ENCODE measurements at places on chromosomes 6 and 20.

DNA sequence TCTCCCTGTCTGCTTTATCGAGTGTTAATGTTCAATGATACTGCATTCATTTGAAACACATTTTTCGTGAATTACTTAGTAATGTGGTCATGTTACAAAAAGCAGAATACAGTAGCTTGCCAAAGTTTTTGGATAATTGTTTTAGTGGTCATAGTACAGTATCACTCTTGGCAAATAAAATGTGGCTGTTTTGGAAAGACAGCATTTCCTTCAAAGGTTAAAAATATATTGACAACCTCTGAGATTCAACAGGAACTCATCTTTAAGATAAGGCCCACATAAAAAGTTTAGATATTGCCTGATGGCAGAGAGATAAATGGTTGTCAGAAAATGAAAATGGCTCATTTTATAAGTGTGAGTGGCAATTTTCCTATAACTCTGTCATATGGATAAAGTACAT, 297.7 kb upstream of the MAN1A1 start:
- no peak for DNase-seq

GRCh38 chr20:36215778-36216177, 20.5 kb upstream of the AAR2 start:
- DNase-seq: no peak

GRCh38 chr20:48905297-48905647, 16.2 kb upstream of the ARFGEF2 start:
- no peak for DNase-seq

GRCh38 chr20:651713-652614, 1.0 kb downstream of the SRXN1 start:
- no peak for DNase-seq

GRCh38 chr6:158571826-158572652, 12.1 kb downstream of the TMEM181 start:
- no peak for DNase-seq

DNA sequence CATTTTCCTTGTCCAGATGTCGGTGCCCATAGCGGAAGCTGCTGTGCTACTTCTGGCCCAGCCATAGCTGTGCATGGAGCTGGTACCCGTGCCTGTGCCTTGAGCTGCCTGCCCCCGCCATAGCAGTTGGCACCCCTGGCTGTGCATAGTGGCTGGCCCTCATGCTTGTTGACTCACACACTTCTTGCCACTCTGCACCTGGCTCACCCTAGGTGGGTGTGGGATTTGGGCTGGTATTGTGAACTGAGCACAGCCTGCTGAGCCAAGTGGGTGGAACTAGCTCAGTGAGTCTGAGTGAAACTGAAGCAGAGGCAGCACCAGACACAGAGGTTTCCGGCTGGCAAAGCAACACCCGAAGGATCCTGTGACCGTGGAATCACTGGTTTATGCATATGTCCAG, 689.5 kb upstream of the EYS start:
- no peak for DNase-seq

DNA sequence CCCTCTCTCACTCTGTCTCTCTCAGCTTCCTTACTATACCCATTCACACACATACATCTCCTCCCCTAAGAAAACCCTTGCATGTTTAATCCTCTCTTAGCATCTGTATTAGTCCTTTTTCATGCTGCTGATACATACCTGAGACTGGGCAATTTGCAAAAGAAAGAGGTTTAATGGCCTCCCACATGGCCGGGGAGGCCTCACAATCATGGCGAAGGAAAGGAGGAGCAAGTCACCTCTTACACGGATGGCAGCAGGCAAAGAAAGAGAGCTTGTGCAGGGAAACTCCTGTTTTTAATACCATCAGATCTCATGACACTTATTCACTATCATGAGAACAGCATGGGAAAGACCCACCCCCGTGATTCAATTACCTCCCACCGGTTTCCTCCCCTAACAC, 398.5 kb upstream of the SASH1 start:
- no peak for DNase-seq

- no peak for DNase-seq
These were observed 2.2 kb downstream of the C20orf204 start for GRCh38 chr20:64038224-64038564.

- DNase-seq: no peak
These were observed 11.8 kb downstream of the CFAP61 start for GRCh38 chr20:20063941-20064702.

DNA sequence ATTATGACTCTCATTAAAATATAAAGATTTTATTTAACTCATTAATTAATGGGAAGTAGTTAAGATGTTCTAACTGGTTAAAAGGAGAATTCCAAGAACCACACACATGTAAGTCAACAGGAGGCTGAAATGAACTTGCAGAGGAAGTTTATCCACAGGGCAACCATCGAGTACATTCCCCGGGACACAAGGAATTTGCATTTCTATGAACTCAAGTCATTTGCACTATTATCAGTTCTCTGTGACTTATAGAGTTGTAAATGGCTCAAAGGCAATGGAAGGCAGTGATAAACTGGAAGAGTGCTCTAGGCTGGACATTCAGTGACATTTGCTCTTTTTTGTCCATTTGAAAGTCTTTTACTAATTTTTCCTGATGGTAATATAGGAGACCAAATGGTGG, 97.4 kb downstream of the SNX5 start:
- no peak for DNase-seq

DNA sequence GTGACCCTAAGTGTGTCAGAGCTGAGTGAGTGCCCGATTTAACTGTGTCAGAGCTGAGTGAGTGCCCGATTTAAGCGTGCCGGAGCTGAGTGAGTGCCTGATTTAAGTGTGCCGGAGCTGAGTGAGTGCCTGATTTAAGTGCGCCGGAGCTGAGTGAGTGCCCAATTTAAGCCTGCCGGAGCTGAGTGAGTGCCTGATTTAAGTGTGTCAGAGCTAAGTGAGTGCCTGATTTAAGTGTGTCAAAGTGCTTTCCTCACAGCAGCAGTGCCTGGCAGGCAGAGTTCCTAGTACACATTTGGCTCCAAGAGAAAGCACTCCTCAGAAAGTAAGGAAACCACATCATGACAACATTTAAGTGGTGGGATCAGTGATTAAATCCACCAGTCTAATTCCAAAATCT, 13.2 kb downstream of the SERAC1 start:
- DNase-seq: no peak

DNA sequence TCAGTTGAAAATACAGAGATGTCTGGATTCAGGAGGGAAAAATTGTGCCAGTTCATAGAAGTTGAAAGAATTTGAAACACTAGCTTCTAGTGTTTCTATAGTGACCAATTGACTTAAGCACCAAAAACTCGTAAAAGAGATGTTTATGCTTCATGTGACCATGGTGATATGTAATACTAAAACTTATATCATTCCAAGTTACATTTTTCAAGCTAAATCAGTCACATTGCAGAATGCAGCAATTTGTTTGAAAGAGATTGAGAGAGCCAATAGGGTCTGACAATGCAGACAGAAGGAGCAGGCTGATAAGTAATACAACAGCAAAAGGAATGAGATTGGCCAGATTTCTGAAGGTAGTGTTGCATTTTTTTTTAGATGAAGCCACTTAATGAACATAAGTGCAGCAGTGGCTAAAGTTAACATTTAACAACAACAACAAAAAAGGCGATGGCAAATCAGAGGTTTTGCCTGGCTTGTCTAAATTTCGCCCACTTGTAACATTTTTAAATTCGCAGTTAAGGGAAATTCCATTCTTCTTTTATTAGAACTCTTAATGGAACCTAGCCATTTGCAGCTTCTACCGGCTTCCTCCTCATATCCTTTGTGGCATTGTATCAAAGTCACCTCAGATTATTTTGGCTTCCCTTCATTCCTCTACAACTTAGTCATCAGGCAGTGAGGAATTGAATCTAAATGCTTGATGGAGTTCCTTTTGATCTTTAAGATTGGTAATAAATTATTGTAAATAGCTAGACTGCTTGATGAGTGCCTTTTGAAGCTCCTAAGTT, 484.0 kb upstream of the SOX4 start:
- DNase-seq: no peak

DNA sequence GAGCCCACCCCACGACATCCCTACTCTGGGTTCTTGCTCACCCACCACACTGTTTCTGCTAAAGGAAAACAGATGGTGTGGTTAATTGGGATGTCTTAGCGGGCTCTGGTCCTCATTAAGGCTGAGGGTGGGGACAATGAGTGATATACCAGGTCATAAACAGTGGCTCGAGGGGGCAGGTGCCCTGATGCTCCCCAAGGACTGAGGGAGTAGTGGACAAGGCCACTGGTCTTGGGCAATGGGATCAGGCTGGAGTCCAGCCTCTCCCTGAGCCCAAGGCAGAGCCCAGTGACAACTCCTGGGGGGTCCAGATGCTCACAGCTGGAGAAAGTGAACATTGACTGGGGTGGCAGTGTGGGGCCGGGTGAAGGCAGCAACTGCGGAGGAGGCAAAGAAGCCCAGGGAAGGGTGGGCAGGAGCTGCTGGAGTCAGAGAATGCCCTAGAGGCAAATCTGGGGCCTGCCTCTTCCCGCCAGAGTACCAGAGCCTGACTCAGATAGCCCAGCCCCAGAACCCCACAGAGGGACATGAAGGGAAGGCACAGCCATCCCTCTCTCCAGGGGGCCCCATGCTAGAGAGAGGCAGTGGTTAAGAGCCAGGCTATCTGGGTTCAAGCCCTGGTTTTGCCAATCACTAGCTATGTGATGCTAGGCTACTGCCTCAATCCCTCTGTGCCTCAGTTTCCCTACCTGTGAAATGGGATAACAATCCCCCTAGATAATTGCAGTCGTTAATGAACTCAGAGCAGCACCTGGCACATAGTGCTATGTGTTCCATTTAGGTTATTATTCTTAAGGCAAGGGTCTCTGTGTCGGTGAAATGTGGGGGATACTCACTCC, 72.3 kb downstream of the MRPL14 start:
- no peak for DNase-seq

DNA sequence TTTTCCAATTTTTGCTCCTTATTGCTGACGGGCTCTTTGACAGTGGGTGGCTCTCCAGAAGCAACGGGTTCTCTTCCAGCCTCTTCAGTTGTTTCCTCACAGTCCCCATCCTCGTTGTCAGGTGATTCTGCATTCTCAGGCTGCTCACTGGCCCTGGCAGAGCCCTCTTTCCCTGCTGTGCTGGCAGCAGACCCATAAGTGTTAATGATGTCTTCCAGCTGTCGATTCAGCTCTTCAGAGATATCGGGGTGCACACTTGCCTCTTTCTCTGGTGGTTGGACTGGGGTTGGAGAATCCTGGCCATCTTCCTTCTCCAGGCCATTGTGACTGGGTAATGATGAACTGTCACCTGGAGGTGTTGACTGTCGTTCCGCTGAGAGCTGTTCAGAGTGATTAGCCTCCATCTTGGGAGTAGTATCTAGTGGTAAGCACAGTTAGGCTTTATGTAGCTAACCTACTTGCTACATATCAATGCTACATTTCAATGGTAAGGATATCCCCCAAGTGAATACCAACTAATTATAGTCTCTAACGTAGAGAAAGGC, 3.2 kb downstream of the TXLNB start:
- no peak for DNase-seq

GRCh38 chr6:151835396-151835795, 27.9 kb downstream of the ESR1 start:
- DNase-seq: no peak

DNA sequence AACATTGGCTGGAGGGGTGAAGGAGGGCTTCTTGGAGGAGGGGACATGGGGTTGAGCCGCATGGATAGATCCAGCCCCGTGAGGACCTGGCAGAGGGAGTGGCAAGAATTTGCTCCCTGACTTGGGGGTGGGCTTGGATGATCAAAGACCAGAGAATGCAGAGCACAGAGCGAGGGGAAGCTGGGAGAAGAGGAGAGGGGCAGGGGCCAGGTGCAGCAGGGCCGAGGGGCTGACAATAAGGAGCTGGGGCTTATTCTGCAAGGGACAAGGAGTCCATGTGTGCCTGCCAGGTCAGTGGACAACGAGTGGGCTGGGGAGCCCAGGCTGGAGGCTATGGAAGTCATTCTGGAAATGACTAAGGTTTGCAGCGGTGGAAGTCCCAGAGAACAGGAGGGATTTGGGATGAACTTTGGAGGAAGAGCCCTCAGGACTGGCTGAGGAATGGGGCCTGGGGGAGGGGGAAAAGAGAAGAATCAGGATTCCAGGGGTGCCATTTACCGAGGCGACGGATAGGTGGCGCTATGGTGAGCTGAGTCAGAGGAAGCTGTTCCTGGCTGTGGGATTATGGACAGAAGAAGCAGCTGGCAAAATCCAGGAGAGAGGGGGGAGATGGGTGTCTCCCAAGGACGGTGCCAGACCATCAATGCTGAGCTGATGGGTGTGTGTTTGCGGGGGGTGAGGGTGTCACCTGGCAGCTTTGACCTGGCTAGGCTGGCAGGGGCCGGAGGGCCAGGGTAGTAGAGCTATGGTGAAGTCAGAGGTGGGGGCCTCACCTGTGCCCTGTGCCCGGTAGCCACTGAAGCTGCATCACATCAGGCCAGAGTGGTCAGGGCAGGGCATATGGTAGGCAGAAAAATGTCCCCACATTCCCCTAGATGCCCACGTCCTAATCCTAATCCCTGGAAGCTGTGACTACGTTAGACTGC, 7.8 kb downstream of the KCNG1 start:
- DNase-seq: peak; percentile 16

- no peak for DNase-seq
These were observed 73.9 kb downstream of the PLG start for GRCh38 chr6:160775792-160776580.

GRCh38 chr6:118502169-118502568, 45.9 kb upstream of the PLN start:
- no peak for DNase-seq

DNA sequence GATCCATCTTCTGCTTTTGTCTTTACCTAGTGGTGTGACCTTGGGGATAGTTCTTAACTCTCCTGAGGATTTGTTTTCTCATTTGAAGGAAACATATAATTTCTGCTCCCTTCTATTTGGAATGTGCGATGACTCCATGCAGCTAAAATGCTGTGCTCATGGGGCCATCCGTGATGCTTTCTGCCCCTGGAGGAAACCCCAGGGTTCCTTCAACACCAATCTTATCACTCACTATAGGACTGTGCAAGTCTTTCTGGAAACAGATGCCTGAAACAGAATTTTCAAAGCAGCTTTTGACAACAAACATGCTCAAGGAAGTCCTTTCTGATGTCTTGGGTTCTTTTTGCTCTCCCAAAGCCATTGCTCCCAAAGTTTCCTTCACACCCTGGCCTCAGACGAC, 128.8 kb upstream of the GGTLC1 start:
- no peak for DNase-seq

- DNase-seq: no peak
These were observed 81.2 kb upstream of the TRAF3IP2 start for GRCh38 chr6:111686932-111687266.

- peak; percentile 62 for DNase-seq
These were observed 2.1 kb upstream of the NRN1 start for GRCh38 chr6:6008648-6009421.

- no peak for DNase-seq
These were observed 383.7 kb upstream of the IRAK1BP1 start for GRCh38 chr6:78483553-78484197.
